ENCODE measurements at places on chromosomes 16 and 17.

GRCh38 chr16:5903832-5904231 lies 806.2 kb upstream of the EEF2KMT start:
- DNase-seq, result no peak

- peak; percentile 89 for DNase-seq
Observed at GRCh38 chr17:79991140-79991923, 44.3 kb downstream of the TBC1D16 start.

DNA sequence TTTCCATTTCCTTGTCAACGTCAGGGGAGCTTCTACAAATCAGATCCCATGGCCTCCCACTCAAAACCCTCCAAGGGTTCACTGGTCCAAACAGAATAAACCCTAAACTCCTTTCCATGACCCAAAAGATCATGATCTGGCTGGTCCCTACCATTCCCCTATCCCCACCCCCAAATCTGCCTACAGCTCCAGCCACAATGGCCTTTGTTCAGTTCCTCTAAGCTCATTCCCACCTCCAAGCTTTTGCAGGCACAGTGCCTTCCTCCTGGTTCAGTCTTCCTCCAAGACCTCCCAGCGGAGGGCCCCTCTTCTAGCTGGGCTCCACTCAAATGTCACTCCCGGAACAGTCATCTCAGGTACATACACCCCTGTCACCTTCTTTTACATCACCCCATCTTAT lies 2.0 kb downstream of the GPRC5B start:
- DNase-seq, result no peak

DNA sequence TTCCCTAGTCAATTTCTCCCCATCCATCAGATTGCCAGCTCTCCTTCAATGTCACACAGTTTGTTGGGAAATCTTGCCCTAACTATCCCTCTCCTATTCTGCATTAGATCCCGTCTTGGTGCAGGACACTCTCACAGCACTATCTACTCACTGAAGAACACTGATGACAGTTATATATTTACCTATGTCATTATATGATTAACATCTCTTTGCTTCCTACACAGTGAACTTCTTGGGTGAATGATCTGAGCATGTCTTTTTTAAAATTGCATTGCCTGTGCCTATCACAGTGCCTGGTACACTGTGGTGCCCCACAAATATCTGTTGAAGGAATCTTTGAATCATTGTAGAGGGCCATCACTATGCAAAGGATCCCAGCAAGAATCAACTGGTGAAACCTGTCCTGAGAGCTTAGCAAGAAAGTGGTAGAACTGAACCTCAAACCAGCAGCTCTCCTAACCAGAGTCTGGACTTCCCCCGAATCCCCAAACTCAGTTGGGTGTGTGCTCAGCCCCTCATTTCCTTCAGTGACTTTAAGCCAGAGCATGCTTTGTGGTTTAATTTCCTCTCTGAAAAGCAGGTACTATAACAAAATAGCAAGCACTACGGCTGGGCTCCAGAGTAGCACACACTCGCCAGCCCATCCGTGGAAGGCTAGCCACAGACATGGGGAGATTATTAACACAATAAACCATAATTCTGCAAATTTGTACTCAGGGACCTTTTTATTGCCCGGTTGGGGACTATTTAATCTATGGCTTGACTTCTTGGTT lies 680.7 kb upstream of the SALL1 start:
- DNase-seq, result no peak

DNA sequence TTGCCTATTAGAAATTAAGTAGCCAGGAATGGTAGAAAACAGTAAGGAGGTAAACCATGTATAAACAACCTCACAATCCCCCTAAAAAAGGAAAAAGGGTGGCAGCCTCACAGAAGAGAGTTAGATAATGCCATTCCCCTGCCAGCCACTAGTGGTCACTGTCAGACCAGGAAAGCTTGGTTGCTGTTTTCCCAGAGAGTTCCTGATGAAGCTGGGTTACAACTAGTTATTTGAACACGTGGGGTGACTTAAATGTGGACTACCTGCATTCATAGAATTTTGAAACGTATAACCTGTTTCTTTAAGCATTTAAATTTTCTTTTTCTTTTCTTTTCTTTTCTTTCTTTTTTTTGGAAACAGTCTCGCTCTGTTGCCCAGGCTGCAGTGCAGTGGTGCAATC lies 5.8 kb downstream of the GPRC5C start:
- peak; percentile 24 for DNase-seq

DNA sequence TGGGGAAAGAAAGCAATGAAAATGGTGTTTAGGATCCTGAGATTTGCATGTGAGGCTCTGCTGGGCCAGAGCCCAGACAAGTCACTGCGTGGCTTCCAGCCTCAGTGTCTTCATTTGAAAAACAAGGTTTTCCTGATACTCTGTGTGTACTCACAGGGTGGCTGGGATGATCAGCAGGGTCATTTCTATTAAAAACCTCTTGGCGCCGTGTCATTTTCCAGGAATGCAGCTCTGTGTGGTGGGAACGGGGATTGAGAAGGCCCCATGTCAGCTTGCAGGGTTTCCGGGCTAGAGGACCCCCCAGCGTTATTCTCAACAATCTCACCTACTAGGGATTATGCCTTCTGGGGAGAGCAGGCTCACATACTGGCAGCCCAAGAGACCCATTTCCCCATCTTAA lies 73.5 kb downstream of the FOXL1 start:
- no peak for DNase-seq

DNA sequence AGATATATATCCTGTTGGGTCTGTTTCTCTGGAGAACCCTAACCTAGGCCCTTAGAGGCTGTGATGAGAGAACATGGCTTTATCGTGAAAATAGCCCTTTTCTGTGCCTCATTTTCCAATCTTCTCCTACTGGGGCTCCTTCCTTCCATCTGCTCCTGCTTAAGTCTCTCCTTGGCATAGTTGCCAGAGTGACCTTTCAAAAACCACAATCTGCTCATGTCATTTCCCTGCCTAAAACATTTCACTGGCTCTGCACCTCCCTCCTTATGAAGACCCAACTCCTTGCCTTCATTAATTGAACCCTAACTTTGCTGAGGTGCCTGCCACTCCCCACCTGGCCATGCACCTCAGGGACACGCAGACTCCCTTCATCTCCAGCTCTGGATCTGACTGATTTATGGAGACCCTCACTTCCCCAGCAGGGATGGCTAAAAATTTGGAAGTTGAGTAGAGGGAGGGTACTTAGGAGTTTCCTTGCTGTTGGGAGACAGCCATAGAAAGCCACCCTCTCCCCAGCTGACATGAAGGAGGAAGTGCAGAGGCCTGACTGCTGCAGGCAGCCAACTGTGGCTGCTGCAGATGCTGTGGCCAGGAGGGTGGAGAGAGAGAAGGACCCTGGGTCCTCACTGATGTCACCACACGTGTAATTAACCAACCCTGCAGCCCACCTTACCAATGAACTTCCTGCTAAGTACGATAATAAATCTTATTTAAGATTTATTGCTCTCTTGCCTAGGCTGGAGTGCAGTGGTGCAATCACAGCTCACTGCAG lies 6.3 kb upstream of the GGA2 start:
- no peak for DNase-seq

GRCh38 chr17:81487089-81487486 lies 25.5 kb downstream of the ACTG1 start:
- DNase-seq, result no peak

GRCh38 chr17:31857920-31858641 lies 963 bp downstream of the COPRS start:
- peak; percentile 3 for DNase-seq

GRCh38 chr16:64910356-64910755 lies 211.5 kb downstream of the CDH11 start:
- DNase-seq, result no peak

GRCh38 chr16:50284131-50284911 lies 18.0 kb downstream of the ADCY7 start:
- no peak for DNase-seq

GRCh38 chr16:89014403-89015230 lies 37.6 kb upstream of the CBFA2T3 start:
- no peak for DNase-seq

- no peak for DNase-seq
Observed at GRCh38 chr17:19945009-19945626, 32.5 kb downstream of the AKAP10 start.

DNA sequence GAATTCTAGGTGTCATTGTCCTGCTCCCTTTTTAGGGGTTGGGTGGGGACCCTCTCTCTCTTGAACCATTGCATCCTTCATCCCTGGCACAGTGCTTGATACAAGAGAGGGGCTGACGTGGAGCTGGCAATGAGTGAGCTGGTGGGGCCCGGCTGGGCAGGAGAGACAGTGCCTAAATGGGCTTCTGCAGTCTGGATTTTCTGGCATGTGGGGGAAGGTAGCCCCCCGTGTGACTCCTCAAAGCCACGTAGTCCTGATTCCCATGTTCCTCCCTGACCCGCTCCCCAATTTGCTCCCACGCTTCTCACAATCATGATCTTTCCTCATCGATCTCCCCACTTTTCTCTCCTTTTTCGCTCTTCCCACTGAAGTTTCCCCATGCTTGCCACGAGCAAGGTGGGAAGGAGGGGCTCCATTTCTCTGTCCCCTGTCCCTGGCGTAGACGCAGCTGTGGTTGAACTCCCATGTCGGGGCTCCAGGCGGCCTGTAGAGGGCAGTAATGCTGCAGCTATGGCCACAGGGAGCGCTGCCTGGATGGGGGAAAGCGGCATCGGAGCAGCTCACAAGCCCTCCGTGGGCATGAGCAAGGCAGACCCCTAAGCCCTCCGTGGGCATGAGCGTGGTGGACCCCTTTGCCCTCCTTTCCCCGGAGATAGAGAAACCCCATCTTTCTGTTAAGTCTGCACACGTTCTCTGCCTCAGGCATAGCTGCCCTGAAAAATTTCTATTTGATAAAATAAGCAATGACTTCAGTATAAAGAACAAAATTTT lies 47.5 kb downstream of the HAPSTR1 start:
- peak; percentile 64 for DNase-seq

DNA sequence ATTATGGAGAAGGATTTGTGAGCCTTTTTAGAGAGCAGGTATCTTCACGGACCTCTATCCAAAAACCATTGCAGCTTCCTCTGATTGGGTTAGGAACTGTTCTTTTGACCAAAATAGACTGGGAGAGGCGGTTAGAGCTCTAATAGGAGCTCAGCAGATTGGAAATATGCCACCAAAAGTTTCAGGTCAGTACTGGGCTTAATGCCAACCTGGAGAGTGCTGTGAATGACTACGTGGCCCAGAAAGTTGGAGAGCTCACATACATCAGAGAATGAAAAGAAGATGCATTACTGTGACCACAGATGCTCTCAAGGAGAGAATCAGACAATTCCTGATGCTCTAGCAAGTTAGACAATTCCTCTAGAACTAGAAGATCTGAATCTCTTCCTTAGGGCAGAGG lies 86.5 kb downstream of the ABCA8 start:
- no peak for DNase-seq

DNA sequence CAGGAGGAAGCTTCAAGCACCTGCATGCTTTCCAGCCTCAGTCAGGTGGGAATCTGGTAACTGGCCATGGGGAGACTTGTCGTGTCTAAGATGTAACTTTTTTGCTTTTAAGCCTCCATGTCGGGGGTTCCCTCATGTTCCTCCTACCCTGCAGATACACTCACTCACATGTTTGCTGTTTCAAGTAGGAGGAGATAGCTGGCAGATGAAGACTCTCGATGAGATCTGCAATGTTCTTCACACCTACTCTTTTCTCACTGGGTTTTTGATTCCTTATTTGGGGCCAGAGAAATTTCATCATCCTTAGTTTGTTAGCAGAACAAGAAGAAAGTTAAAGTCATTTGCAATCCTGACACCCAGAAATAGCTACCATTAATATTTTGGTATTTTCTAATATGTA lies 24.7 kb downstream of the UTP4 start:
- DNase-seq, result no peak

- no peak for DNase-seq
Observed at GRCh38 chr16:13036600-13036999, 135.2 kb downstream of the SHISA9 start.

DNA sequence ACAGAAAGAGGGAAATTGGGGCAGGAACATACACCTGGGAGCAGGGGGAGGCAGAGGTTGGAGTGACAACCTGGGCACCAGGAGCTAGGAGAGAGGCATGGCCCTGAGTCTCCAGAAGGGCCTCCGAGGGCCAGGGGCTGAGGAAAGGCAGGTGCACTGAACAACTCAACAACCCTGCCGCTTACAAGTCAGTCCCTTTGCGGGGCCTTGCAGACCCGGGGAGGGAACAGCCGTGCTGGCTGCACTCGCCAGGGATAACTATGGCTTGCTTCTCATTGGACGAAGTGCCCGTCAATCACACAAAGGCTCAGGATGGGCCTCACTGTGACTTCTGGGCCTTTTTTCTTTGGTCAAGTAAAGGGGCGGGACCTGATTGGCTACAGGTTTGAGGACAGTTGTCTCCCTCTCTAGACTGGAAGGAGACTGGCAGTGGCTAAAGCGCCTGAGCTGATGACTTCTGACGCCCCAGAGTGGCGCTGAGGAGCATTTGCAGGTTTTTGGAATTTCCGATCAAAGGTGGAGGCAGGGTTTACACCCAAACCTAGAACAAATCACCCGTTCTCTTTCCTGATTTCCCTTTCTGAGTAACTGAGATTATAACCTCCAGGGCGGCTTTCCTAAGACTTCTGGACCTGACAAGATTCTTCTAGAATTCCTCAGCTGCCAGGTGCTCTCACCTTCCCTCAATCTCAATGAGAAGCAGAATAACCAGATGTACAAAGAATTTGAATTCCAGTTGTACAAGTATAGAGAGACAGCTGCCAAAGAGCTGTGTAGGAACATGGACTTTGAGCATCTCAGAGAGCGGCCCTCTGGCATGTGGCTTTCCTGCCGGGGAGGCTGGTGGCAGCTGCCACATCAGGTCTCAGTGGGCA lies 27.6 kb upstream of the ST6GALNAC2 start:
- DNase-seq, result no peak

DNA sequence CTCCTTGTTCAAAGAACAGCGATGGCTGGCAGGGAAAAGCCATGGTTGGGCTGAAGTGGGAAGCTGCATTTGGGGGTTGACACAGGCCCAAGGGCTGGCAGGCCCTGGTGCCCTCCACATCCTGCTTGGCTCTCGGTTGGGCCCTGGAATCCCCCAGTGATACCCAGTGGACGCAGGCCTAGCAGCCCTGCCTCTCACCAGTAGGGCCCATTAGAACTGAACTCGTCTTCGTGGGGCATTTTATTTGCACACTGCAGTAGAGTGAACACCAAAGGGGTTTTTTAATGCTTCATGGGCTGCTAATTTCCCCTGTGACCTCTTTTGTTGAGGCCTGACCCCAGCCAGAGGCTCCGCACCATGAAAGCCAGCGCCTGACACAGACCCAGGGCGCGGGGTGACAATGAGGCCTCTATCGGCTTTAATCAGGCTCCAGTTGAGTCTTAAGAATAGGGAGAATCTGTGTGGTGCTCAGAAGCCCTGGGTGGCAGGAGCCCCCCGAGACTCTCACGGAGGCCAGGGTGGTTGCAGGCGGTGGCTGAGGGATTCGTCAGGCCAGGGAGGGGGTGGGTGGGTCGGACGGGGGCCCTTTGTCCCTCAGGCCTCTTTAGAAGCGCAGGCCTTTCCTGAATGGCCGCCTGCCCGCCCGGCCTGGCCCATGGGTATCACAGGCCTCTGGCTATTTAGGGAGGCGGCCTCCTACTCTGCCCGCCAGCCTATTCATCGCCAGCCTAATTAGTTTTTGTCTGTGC lies 199.3 kb downstream of the NTN1 start:
- DNase-seq, result no peak

- DNase-seq, result peak; percentile 70
Observed at GRCh38 chr16:89031715-89032659, 55.0 kb upstream of the CBFA2T3 start.

- peak; percentile 19 for DNase-seq
Observed at GRCh38 chr17:3712811-3713463, 10.8 kb upstream of the HASPIN start.

GRCh38 chr16:88633684-88634140 lies 4.7 kb upstream of the IL17C start:
- peak; percentile 70 for DNase-seq
